ENCODE measurements at places on chromosomes 2 and 18. TPM values are rescaled to one million over a fixed set of nuclear protein-coding genes. Genes with fewer than 3 reads are reported as not detected.

GRCh38 chr18:62264984-62265383 is 60.1 kb upstream of the TNFRSF11A start:
- DNase-seq = no peak
- H3K27me3 ChIP-seq = no peaks in the 10 kb centered on the region
- H3K4me3 ChIP-seq = no peak overlapping the region
- H3K4me1 ChIP-seq = peaks cover 12% of the 10 kb centered on the region
- no peaks in the 10 kb centered on the region for H3K36me3 ChIP-seq

NR4A2 gene
- total RNA-seq = 1.0 TPM

HJURP gene
- not detected for total RNA-seq

DNA sequence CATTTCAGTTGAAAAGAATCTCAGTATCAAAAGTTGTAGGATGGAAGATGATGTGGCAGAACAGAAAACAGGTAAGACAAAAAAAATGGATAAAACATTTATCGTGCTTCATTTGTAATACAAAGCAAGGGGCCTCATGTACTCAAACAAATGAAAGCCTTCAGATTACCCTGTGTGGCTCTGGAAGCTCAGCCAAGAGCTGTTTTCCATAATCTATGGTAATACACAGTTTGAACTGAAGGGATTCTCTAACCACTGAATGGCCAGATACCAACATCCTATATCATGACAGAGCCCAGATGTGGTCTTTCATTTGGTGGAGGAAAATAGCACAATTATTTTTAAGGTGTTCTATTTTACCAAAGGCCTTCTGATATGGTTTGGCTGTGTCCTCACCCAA is 272.1 kb upstream of the RND3 start:
- no peaks in the 10 kb centered on the region for H3K27me3 ChIP-seq
- no peak overlapping the region for H3K4me3 ChIP-seq
- no peak for DNase-seq
- no peaks in the 10 kb centered on the region for H3K36me3 ChIP-seq
- H3K27ac ChIP-seq = no peak overlapping the region
- no peaks in the 10 kb centered on the region for H3K4me1 ChIP-seq

CIB4 gene
- not detected for total RNA-seq

DNA sequence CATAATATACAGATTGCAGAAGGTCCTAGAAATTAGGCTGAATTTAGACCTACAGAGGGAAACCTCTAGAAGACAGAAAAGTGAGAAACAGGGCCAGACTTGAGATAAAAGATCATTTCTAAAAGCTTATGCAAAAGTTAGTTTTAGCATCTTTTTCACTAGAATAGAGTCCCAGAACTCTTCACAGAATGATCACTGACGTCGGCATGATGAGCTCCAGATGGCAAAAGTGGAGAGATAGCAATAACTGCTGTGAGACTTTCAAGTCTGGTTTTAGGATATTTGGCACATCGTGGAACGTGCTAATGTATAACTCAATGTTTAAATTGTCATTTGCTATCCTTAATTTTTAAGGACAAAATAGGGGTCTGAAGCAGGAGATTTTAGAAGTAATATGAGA is 1050.7 kb upstream of the CELF4 start:
- no peak overlapping the region for H3K4me3 ChIP-seq
- H3K4me1 ChIP-seq = no peaks in the 10 kb centered on the region
- no peak for DNase-seq
- no peaks in the 10 kb centered on the region for H3K27me3 ChIP-seq

GRCh38 chr2:85250045-85250444 is 77.7 kb downstream of the TGOLN2 start:
- peaks cover 35% of the 10 kb centered on the region for H3K4me1 ChIP-seq
- peak; percentile 24 for DNase-seq
- H3K27me3 ChIP-seq = no peaks in the 10 kb centered on the region
- no peaks in the 10 kb centered on the region for H3K36me3 ChIP-seq
- no peak overlapping the region for H3K4me3 ChIP-seq
- peak overlapping the region; percentile 53 for H3K27ac ChIP-seq

POTEI gene
- total RNA-seq = under 0.01 TPM

WNT10A gene
- not detected for total RNA-seq

FAP gene
- total RNA-seq = 2.3 TPM

GRCh38 chr18:148841-149240 is 9.5 kb upstream of the USP14 start:
- DNase-seq = no peak
- no peak overlapping the region for H3K4me3 ChIP-seq
- H3K36me3 ChIP-seq = no peaks in the 10 kb centered on the region
